ENCODE measurements at places on chromosomes 7 and 10. TPM values are rescaled to one million over a fixed set of nuclear protein-coding genes. Genes with fewer than 3 reads are reported as not detected.

DNA sequence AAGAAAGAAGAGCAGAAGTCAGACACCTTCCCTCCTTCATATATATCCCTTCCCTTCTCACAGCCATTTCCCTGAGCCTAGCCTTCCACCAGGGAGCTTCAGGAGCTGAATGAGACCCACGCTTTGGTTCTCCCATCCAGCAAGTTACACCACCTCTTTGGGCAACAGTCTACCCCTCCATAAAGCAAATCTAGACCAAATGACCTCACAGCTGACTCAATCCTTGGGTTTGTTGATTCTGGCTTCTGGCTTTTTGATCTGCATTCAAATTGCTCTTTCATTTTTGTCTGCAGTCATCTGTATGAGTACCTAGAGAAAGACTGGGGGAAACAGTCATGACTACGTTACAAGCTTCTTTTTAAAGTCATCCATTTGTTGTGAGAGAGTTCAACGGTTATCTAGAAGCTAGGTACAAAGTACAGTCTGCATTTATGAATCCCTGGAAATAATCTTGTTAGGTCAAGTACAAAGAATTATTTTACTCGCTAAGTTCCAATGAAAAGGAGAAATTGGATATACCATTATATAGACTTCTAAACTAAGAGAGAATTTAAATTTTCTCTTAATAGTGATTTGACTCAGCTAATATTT is 86.3 kb downstream of the RAB11FIP2 start:
- no peak for DNase-seq

DNA sequence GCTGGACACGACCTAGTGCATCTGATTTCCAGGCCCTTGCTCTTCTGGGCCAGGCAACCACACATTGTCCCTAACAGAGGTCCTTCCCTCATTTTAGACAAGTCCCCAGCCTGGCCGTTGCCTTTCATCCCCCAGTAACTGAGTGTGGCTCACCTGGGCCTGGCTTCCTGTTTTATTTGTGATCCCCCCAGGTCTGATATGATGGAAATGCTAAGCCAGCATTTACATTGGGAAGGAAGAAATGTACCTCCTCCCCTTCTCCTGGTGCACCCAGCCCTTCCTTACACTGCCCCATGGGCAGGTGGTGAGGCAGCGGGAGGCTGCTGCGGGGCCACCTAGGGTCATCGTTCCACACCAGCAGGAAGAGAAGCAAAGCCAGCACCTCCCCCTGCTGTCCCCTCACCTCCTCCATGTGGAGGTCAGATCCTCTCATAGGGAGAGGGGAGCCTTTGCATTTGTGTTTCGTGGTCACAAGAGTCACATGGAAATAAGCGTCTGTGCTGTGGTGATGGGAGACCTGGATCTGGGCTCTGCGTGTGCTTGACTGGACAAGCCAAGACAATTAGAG is 108.8 kb downstream of the GLRX3 start:
- DNase-seq = no peak

DNA sequence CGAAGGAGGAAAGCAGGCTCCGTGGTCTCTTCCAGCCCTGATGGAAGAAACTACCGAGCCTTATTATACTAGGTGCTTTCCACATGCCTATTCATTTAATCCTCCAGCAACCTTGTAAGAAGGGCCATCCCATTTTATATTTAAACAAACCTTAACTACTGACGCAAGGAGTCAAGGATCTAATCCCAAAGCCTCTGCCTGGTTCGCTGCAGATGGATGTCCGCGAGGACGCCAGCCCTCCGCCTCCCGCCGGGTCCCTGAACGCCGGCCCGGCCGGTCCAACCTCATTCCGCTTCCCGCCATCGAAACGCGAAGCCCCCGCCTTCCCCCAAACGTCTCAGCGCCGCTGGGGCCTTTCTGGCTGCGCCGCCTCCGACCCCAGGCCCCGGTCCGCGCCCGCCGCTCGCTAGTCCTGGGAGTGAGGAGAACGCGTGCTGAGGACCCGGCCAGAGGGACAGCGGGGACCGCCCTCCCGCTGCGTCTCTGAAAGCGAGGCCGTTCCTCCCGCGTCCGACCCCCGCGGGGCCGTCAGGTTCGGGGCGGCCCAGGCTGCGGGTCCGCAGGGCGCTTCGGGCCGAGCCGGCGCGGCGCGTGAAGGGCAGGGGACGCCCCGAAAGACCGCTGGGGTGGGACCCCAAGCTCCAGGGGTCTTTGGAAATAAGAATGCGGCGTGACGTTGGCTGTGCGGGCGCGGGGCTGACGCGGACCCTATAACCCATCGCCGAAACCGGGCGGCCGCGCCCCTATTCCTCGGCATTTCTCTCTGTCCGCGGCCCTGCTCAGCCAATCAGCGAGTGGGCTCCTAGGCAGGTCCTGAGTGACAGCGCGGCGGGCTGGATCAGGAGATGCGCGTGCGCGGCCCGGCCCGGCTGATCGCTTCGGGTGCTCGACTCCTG is at the start of gene ATP6V0E2:
Gene ATP6V0E2, plus strand, starts transcription at position 896 of the 896 bp plus-strand sequence. CDS start 97 bp downstream, outside the sequence.
- peak; percentile 84 for DNase-seq

DNA sequence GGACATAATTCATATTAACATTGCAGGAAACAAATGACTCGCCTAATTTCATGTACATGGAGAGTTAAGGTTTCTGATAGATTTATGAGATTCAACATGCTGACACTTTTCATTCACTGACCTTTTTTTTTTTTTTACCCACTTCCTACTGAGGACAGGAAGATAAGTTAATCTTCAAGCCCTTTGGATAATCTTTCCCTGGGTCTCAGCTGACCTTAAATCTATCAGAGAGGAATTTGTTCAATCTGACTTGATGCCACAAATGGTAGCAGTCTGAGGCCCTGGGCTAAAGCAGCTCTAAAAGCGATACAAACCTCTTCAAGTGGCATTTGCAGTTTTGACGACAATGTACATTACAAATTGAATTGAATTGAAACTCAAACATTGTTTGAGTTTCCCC is 493.3 kb upstream of the SORCS1 start:
- no peak for DNase-seq

GRCh38 chr10:11175823-11176243 is 158.2 kb downstream of the CELF2 start:
- DNase-seq = no peak

The PRPS1L1 gene
- total RNA-seq = not detected

The LIPJ gene
- not detected for total RNA-seq

The TRPV5 gene
- total RNA-seq = not detected

The CAV2 gene
- 199 TPM for total RNA-seq

The ATG9B gene
- 0.68 TPM for total RNA-seq

The ZNF33B gene
- 12.7 TPM for total RNA-seq

The GSDME gene
- total RNA-seq = 25.5 TPM

Data from Caki2 (cell line).